ENCODE measurements at places on chromosomes 11 and 22. TPM values are rescaled to one million over a fixed set of nuclear protein-coding genes. Genes with fewer than 3 reads are reported as not detected.

The HBG1 gene
- 313 TPM for polyA plus RNA-seq

The OR52K2 gene
- polyA plus RNA-seq = not detected

DNA sequence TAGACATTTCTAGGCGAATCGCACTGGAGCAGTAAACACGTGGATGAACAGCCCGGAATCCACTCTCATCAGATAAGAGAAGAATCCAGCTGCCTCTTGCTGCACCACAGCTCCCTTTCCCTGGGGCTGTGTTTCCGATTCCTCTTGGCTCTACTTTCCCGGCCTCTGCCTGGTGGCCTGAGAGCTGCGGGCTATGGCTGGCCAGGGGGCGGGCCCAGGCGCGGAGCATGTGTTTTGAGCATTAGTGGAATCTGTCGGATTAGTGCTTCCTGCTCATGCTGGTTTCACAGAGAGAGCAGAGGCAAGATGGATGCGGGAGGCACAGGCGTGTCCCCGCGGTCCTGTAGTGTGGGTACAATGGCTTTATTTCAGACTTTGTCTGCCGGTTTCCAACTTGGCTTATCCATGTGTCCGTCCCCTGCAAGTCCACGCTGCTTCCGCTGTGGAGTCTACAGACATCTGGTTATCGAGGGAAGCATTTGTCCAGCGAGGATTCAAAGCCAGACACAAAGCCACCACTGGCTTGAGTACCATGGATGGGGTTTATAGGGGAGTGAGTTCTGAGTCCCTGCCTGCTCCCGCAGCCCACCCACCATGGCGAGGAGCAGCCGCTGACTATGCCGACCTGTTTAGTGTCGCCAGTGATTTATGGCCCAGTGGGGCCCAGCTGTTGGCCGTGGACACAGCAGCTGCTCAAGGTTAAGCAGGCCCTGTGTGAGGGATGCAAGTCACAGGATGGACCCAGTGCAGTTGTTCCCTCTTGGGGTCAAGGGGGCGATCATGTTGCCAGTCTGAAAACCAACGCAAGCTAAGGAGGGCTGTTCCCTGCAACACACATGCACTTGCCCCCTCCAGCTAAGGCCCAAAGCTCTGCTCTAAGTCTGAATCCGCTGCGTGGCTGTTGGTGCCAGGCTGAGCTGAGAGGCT, 43.3 kb upstream of the EP300 start:
- DNase-seq = peak; percentile 65

DNA sequence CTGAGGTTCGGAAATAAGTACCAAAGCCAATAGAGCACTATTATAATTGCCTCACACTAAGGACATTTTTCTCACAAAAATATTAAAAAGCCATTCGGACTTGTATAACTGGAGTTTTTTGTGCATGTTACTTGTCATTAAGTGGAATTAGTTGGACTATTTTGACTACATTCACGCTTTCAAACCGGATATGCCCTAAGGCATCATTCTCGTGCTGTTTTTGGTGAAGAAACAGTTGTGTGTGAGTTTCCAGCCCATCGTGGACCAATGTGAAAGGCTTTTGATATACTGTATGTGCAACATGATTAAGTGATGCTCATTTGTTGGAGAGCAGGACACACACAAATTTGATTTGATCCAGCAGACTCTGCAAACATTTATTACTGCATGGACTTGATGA, 192.8 kb downstream of the PGR start:
- DNase-seq = no peak

- no peak for DNase-seq
Measured at GRCh38 chr11:69774354-69775162, 583 bp downstream of the FGF4 start.

DNA sequence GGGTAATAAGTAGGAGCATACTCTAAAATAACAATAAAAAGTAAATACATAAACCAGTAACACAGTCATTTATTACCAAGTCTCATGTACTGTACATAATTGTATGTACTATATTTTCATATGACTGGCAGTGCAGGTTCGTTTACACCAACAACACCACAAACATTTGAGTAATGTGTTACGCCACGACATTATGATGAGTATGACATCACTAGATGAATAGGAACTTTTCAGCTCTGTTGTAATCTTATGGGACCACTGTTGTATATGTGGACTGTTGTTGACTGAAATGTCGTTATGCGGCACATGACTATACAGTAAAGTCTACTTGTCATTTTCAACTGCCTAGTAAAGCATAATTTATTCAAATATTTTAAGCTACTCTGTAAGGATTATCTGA, 18.6 kb downstream of the KIF18A start:
- no peak for DNase-seq

GRCh38 chr22:33022231-33022630, 36.0 kb downstream of the SYN3 start:
- DNase-seq = no peak

The LRRC56 gene
- polyA plus RNA-seq = 3.5 TPM

The BRSK2 gene
- polyA plus RNA-seq = 0.90 TPM

- DNase-seq = no peak
Measured at GRCh38 chr22:50568626-50569025, 5.9 kb upstream of the SYCE3 start.

The AQP11 gene
- polyA plus RNA-seq = 6.3 TPM

The CPT1B gene
- 15.9 TPM for polyA plus RNA-seq

The MS4A12 gene
- not detected for polyA plus RNA-seq

DNA sequence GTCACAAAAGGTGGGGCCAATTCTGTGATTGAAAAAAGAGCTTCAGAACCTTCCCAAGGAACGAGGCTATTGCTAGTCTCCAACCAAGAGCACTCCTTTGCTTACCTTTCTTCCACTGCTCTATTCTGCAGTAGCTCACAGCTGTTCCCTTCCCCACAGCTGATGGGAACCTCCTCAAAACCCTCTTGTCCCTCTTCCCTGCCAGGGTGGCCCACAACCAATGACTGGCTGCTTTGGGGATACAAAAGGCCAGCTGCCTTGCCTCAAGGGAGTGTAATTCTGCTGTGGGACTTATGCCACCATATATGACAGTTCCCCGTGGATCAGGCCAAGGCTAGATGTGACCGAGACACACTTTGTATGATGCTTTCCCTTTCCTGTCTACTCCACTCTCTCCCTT, 15.0 kb downstream of the KCNE3 start:
- DNase-seq = no peak

- no peak for DNase-seq
Measured at GRCh38 chr11:102643941-102644340, 18.8 kb upstream of the MMP20 start.

The LRRC10B gene
- 0.63 TPM for polyA plus RNA-seq

- DNase-seq = no peak
Measured at GRCh38 chr22:22974156-22974555, 86.5 kb downstream of the IGLL5 start.

The FBXO7 gene
- polyA plus RNA-seq = 131 TPM

DNA sequence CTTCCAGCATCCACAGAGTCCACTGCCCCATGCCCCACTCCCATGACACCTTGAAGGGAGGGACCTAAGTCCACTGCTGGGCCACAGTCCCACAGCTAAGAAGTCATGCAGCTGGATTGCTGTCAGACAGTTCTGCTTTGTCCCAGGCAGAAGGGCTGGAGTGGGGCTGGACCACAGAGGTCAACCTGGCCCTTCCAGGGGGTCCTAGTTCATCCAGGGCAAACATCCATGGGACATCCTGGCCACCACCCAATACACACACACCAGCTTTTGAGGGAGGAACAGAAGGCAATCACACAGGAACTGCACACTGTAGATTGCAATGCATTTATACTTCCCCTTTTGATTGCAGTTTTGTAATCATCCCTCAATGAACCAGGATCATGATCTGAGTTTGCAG, 11.3 kb upstream of the APOL4 start:
- no peak for DNase-seq

The BDNF gene
- polyA plus RNA-seq = 1.5 TPM

DNA sequence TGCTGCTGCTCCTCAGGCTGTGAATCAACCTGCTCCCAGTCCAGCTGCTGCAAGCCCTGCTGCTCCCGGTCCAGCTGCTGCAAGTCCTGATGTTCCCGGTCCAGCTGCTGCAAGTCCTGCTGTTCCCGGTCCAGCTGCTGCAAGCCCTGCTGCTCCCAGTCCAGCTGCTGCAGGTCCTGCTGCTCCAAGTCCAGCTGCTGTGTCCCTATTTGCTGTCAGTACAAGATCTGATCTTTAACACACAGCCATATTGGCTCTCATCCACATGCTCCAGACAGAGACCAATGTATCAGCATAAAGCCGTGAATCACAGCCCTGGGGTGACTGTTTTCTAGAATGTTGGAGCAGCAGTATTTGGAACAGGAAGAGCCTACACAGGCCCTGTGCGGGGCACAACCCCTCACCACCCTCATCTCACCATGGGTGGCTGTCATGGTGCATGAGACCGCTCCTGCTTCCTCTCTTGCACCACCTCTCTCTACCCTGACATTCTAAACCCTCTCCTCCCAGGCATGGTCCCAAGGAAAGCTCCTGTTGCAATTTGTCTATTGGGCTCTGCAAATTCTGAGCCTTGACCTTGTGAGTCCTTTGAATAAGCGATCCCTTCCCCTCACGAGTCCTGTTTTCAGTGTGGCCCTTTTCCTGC, 3.5 kb downstream of the KRTAP5-10 start:
- DNase-seq = no peak

DNA sequence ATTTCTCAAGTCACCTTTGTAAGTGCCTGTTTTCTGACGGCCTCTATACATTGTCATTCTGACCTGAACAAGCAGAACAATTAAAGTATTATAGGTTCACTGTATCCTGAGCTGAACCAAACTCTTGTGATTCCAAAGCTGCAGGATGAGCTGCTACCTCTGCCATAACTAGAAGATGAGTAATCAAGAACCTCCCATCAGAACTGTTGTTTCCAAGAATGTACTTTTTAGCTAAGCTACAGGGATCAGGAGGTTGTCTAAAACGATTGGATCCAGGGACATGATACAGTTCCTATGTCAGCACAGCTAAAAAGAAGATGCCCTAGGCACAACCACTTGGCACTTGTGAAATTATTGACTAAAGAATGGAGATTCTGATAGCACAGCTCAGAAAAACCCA, 288.4 kb upstream of the CCDC90B start:
- DNase-seq = no peak

DNA sequence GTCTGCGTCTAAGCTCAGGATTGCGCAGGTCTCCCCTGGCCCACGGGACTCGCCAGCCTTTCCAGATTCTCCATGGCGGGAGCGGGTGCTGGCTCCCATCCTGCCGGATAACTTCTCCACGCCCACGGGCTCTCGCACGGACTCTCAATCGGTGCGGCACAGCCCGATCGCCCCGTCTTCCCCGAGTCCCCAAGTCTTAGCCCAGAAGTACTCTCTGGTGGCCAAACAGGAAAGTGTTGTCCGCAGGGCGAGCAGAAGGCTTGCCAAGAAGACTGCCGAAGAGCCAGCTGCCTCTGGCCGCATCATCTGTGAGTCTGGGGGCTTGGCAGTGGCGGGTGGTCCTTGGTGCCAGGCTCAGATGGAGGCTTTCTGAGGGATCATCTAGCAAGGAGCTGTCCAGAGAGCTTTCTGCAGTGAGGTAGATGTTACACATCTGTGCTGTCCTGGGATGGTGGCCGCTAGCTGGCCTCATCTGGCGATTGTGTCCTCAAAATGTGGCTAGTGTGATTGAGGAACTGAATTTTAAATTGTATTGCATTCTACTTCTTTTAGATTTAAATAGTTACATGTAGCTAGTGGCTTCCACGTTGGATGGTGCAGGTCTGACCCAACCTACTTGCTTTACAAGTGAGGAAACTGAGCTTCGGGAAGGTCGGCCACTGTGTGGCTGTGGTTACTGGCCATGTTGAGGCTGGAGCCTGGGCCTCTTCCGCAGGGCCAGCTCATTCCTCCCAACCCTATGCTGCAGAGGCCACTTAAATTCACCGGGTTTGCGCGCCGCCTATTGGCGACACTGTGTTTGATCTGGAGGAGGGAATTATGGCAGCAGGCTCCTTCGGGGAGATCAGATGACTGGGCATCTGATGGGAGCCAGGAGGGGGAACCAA, 6.7 kb downstream of the INCENP start:
- DNase-seq = no peak

DNA sequence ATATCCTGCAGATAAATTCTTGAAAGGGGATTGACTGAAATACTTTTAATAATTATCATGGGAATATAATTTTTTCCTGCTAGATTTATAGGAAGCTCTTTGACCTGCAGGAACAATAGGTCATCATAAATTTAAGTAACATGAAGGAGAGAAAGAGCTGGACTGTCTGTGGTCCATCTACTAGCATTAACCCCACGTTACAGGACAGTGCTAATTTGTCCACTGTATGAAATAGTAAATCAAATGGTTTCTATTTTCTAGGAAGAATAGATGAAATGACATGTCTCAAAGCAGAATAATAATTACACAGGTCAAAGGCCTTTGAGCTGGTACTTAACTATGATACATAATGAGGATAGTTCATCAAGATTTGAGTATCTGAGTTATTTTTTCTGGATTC, 825.4 kb upstream of the CNTN5 start:
- no peak for DNase-seq

The APOBEC3H gene
- 0.23 TPM for polyA plus RNA-seq

DNA sequence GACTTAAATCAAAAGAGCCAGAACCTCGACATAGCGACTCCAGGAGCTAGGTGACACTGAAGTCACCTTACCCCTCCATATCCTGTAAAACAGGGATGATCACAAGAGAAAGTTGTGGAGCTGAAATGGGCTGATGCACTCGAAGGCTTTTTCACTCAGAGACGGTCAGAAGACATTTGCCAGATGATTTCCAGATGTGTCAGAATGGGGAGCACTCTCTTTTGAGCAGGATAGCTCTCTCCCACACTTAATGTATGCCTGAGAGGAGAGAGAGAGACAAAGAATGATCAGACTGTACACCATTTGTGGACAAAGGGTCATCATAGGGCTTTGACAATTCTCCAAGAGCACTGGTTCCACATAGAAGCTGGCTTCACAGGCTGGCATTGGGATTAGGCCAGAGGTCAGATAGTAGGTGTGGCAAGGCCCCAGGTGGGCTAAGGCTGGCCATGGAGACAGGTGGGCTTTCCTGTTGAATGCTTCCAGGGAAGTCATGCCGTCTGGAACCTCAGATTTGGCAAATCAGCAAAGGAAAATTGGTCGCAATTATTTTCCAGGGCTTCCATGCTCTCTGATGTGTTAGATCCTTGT, 42.3 kb upstream of the ETS1 start:
- DNase-seq = no peak

The OR52N4 gene
- not detected for polyA plus RNA-seq

- no peak for DNase-seq
Measured at GRCh38 chr22:36182857-36183256, 18.8 kb downstream of the APOL4 start.

The CHEK2 gene
- polyA plus RNA-seq = 24.5 TPM

- DNase-seq = no peak
Measured at GRCh38 chr22:20957102-20957682, 9.9 kb upstream of the AIFM3 start.

GRCh38 chr22:29617922-29618629, 14.6 kb downstream of the NF2 start:
- DNase-seq = peak; percentile 55
